ENCODE measurements at places on chromosomes 3 and 15. TPM values are rescaled to one million over a fixed set of nuclear protein-coding genes. Genes with fewer than 3 reads are reported as not detected.
A peak's percentile ranks its signal among the peaks of the same experiment; 100 is the strongest.

NLGN1 gene
- total RNA-seq = 5.5 TPM

CNTN3 gene
- total RNA-seq = 0.29 TPM

DNA sequence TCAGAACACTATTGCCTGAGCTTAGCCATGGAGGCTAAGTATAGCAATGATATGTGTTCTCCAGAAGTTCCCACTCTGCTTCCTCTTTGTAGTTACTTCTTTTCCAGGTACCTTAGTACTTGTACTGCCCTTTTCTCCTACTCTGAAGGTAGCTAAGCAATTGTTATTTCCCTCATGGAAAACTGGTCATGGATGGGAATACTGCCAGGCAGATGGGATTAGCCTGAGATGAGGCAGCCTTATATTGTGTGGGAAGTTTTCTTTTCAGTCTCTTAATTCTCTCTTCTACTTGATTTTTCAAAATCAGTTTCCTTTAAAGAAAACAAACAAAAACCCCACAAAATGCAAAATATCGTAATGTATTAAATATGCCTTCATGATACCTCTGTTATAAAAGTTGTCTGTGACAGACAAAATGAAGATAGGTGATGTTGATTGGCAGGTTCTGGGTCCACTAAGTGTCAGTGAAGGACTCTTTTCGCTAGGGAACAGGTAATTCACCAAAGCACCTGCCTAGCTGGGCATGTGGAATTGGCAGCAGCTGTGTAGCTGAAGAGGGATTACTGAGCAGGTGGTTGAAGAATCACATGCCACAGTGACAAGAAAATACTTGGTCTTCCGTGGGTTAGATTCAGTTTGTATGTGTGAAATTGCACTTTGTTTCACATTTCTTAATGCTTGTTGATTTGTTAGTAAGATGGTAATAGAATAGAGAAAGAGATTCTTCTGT lies 4.1 kb downstream of the ZNF609 start:
- H3K36me3 ChIP-seq = peaks cover 2% of the 10 kb centered on the region
- no peak overlapping the region for H3K4me3 ChIP-seq
- peaks cover 7% of the 10 kb centered on the region for H3K4me1 ChIP-seq
- no peak for DNase-seq

GRCh38 chr15:43792761-43793476 lies 799 bp downstream of the SERF2 start:
- peak overlapping the region; percentile 99 for H3K4me3 ChIP-seq
- no peak overlapping the region for H3K27ac ChIP-seq
- DNase-seq = no peak

- H3K36me3 ChIP-seq = peaks cover 19% of the 10 kb centered on the region
- no peaks in the 10 kb centered on the region for H3K4me1 ChIP-seq
- H3K27ac ChIP-seq = no peak overlapping the region
- no peaks in the 10 kb centered on the region for H3K27me3 ChIP-seq
- no peak for DNase-seq
These were observed 105.6 kb upstream of the MANF start for GRCh38 chr3:51279448-51279847.

DNA sequence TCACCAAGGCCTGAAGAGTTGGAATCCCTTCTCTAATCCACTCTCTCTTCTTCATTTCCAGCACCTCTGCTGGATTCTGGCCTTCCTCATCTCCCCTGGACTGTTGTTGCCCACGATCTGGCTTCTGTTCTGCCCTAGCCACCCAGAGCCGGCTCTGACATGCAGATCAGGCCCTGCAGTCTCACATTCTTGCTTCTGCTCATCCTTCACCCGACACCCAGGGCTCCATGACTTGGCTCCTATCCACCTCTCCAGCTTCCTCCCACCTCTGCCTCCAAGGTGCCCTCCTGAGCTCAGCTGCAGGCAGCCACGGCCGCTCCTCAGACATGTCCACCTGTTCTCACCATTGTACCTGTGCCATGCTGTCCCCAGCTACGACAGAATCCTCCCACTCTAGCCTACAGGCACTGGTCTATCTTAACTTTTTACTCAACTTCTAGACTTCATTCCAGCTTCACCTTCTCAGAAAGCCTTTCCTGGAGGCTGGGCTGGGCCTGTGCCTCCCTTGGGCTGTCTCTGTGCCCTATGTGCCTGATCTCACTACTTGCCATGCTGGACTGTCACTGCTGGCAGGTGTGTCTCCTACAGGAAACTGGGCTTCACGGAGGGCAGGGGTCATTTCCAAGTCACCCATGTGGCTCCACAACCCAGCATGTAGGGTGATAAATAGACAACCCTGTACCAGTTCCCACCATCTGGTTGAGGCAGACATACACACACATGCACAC lies 16.0 kb upstream of the TBC1D21 start:
- no peaks in the 10 kb centered on the region for H3K27me3 ChIP-seq
- no peaks in the 10 kb centered on the region for H3K36me3 ChIP-seq
- peaks cover 4% of the 10 kb centered on the region for H3K4me1 ChIP-seq
- H3K4me3 ChIP-seq = no peak overlapping the region

DNA sequence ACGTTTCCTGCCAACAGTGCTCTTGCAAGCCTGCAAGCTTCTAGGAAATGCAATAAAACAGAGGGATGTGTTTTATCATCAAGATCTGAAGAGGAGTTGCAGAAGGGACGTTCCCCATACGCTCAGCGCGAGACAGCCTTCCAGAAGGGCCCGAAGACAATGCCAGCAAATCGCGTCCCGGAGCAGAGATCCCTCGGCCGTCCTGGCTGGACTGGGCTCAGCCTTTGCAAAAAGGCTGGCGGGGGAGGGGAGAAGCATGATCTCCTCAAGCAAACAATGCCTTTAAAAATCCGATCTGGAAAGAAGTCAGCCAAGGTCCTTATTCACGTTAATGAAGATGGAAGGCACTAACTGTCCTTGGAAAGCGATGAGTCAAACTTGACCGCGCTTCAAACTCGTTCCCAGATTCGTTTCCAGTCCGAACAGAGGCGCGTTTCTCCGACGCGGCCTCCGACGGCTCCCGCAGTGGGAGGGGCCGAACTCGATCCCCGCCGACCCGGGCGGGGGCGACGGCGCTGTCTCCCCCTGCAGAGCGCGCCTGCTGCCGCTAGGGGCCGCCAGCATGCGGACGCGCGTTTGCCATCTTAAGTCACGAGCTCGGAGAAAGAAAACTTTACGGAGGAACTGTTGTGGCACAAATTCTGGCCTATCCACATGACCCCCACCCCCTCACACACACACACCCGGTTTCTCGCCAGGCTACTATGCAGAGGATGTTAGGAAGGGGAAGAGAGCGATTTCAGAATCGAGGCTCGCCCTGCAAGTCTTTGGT lies 5.5 kb downstream of the BCL6 start:
- no peak overlapping the region for H3K27ac ChIP-seq
- peak overlapping the region; percentile 85 for H3K4me3 ChIP-seq
- peak; percentile 86 for DNase-seq
- peaks cover 10% of the 10 kb centered on the region for H3K4me1 ChIP-seq

DNA sequence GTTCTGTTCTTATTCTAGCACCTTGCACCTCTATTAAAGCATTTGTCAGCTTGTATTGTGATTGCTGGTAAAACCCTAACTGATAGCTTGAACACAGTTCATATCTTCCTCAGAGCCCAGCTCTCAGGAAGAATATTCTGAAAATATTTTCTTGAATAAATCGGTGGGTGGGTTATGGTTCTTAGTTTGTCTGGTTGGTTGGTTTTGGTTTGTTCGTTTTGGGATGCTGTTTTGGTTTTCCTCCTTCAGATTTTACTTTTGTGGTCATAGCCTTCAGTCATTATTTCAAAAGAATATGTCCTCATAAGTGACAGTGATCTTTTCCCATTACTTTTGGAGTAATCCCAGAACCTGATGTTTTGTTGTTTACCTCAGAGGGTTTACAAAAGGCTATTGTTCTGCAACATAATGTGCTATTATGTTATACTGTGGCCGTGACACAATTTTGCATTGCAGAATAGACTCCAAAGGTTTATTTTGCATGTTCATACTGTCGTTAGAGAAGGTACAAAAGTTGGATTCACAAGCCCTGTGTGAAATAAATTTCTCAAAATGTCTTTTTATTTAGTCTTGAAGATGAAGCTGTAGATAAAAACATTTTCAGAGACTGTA lies 2.7 kb upstream of the TMEM87A start:
- H3K4me3 ChIP-seq = no peak overlapping the region
- no peaks in the 10 kb centered on the region for H3K27me3 ChIP-seq
- H3K4me1 ChIP-seq = peaks cover 5% of the 10 kb centered on the region
- DNase-seq = no peak
- H3K36me3 ChIP-seq = no peaks in the 10 kb centered on the region

DNA sequence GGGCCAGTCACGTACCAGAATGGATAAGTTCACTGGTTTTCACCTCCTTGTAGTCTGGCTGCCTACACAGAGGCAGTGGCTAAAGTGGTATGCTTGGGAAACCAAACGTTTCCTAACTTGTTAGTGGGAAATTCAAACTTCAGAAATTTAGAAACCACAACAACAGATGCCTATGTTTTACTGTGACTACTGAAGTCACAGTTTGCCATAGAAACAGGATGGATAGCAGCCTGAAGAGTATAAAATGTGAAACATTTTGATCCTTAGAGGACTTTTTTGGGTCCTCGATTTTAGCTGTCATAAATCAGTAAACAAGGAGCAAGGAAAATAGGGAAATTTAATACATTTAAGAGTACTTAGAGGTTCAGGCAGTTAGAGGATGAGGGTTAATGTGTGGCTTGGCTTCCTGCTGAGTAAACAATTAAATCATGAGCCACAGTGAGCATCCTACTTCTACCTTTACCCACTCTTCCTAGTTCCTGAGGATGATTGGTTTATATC lies 48.6 kb downstream of the CMSS1 start:
- peaks cover 3% of the 10 kb centered on the region for H3K4me1 ChIP-seq
- H3K27me3 ChIP-seq = no peaks in the 10 kb centered on the region
- no peak for DNase-seq
- no peak overlapping the region for H3K27ac ChIP-seq
- peaks cover 6% of the 10 kb centered on the region for H3K36me3 ChIP-seq
- no peak overlapping the region for H3K4me3 ChIP-seq

DNA sequence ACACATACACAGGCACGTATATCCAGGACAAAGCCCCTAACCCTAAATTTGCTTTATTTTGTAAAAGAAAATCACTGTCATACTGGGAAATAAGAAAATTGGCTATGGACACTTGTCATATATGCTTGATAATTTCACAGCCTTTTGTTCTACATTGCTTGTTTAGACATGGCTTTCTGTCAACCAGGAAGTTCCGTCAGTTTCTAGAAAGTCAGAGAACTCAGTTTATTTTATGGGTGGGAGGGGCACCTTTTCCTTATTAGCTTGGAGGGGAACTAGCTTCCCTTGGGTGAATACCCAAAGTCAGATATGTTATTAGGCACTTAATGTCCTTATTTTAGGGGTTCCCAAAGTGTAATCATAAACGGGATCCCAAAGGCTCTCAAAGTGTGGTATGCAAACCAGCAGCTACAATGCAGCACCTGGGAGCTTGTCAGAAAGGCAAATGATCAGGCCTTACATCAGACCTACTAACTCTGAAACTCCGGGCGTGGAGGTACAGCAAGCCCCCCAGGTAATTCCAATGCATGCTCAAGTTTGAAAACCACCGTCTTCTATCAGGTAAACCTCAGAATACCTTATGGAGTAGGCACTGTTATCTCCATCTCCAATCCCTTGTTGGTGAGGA lies 50.1 kb downstream of the CADPS start:
- H3K27ac ChIP-seq = no peak overlapping the region
- no peak overlapping the region for H3K4me3 ChIP-seq
- DNase-seq = no peak
- H3K36me3 ChIP-seq = no peaks in the 10 kb centered on the region
- no peaks in the 10 kb centered on the region for H3K4me1 ChIP-seq
- H3K27me3 ChIP-seq = no peaks in the 10 kb centered on the region
